Pulmonary artery endothelial cell (primary cell): ENCODE measurements at places on chromosomes 4 and X. TPM values are rescaled to one million over a fixed set of nuclear protein-coding genes. Genes with fewer than 3 reads are reported as not detected.

The SERPINA7 gene
- total RNA-seq, result not detected in 2 replicates

DNA sequence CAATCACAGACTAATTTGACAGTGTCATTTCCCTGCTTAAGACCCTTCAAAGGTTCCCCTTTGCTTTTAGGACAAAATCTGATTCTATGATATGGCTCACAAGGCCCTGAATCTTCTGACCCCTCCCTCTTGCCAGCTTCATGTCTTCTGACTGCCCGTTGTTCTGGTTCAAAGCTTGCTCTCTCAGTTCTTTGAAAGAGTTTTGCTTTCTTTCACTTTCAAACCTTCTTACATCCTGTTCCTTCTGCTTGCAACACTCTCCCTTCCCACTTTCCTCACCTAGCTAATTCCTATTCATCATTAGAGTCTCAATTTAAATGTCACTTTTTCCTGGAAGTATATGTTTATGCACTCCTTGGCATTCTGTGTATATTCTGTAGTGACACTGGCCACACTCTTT is 299.2 kb downstream of the IDS start:
- no peak for DNase-seq

DNA sequence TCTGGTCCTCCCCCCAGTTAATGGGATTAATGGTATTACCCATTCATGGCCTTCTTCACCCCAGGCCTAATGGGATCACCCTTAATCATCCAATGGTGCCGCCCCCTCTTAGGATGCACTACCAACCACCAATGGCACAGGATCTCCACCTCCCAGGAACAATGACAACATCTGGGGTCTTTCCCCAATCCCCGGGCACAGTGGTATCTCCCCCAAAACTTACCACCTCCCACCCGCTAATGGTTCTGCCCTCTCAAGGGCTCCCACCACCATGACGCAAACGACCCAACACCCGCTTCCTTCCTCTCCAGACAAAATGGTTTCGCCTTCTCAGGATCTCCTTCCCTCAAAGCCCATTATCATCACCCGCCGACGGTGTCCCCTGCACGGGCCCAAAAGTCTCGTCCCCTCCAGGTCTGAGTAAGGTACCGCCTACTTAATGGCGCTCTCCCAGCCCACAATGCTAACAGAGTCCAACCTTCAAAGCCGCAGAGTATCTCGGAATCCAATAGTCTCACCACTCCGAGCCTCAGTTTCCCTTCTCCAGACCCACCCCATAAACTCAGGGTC is 458 bp downstream of the GRIPAP1 start:
- DNase-seq, result no peak

- DNase-seq, result no peak
These were observed 96.1 kb downstream of the FRYL start for GRCh38 chr4:48683784-48684666.

DNA sequence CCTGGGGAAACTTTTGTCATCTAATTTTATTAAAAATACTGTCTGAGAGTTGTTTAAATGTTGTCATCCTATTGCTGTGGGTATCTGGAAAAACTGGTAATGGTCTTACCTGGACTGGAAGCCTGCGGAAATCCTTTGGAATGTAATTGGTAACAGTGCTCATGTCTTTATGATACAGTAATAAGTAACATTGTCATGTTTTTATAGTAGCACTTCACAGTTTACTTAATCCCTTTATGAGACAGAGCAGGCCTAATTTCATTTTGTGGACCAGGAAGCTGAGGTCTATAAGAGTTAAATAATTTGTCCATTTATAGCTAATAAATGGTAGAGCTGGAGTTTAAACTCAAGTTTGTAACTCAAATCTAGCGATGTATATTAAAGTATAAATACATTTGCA is 88.3 kb downstream of the TRAPPC11 start:
- no peak for DNase-seq

DNA sequence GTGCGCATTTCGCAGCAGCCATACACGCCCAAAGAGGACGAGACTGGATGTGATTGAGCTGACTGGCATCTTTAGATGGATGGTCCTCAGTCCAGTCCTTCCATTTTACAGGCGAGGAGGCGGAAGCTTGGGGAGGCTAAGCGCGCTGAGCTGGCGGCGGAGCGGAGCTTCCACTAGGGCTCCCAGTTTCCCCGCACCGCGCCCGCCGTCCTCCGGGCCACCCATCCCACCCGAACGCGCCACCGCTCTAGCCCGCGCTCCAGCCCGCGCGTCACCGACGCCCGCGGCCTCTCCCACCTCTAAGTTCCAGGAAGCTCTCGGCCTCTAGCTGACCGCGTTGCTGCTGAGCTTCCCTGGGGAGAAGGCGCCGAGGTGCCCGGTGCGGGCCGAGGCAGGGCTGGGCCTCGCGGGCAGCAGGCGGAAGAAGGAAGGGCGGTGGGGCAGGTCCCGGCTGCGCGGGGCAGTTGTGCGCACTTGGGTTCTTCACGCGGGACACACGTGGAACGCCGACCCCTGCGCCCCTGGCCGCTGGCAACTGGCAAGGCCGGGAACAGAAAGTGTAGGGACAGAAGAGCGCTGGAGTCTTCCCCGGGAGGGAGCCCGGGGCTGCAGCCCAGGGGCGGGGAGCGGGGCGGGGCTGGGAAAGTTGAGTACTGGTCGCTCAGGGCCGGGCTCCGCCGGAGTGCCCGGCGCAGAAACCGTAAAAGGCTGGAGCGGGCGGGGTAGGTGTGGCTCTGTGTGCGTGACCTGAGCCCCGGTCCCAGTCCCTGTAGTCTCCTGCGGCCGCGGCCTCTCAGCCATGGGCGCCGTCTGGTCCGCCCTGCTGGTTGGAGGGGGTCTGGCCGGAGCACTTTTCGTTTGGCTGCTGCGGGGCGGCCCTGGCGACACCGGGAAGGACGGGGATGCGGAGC is at the start of gene STBD1:
TSS of gene STBD1 (plus strand) at position 763 of the 911 bp plus-strand sequence. CDS start at position 800, 37 bp downstream.
- DNase-seq, result no peak

The NXF2B gene
- not detected in 2 replicates for total RNA-seq

DNA sequence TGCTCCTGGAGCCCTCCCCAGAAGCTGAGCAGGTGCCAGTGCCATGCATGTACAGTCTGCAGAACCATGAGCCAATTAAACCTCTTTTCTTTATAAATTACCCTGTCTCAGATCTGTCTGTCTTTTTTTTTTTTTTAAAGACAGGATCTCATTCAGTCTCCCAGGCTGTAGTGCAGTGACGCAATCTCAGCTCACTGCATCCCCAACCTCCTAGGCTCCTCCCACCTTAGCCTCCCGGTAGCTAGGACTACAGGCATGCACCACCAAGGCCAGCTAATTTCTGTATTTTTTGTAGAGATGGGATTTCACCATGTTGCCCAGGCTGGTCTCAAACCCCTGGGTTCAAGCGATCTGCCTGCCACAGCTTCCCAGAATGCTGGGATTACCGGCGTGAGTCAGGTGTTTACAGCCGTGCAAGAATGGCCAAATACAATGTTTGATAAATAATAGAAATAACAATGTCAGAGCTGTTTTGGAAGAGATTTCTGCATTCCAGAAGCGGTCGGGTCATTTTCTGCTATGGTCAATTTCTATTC is 68.8 kb downstream of the SLC2A9 start:
- no peak for DNase-seq

- no peak for DNase-seq
These were observed 1435.6 kb downstream of the STIM2 start for GRCh38 chr4:28296239-28296638.

The UGT8 gene
- total RNA-seq, result not detected in 2 replicates

DNA sequence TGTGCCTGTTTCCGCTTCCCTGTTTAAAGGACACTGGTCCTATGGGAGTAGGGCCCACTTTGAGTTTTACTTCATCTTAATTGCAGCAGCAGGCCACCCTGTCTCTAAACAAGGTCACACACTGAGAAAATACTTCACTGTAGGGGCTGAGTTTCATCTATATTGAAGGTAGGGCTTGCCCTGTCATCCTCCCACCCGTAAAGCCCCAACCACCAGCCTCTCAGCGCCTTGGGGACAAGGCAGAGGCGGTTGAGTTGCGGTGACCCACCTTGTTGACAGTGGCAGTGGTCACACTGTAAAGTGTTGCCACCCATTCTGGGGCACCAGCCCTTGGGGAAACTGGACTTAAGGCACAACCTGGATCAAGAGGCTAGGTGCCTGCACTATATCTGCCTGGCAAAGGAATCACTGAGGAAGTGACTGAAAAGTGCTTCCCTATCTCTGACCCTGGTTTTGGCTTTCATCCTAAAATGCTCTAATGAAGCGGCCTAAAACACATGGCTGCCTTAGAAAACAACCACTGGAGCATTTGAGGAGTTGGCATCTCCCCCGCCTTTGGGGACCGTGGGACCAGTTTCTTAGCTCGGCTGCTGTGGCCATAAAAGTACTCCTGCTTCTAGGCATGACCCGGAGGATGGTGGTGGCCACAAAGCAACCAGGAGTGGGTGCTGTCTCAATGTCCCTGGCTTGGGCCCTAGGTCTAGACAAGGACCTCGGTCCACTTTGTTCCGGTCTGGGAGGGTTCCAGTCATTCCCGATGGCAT is 7.8 kb upstream of the WDR1 start:
- no peak for DNase-seq

- no peak for DNase-seq
These were observed 278.5 kb upstream of the EMCN start for GRCh38 chr4:100796332-100796731.

DNA sequence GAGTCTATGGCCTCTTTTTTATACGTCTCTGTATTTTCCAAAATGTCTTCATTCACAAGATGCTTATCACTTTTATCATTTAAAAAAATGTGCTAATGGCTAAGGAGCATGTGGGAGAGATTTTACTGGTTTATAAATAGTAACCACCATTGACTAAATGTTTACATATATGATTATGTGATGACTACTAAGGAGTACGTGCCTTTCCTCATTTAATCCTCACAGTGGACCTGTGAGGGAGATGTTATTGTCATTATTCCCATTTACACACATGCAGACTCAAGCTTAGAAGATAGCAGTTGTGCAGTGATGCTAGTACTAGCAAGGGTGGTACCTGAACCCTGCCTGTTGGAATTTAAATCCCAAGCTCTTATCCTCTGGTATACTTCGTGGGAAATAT is 2.4 kb downstream of the SRD5A3 start:
- no peak for DNase-seq

The ADH6 gene
- total RNA-seq, result not detected in 2 replicates

GRCh38 chr4:88865046-88865445 is 167.4 kb upstream of the NAP1L5 start:
- no peak for DNase-seq

DNA sequence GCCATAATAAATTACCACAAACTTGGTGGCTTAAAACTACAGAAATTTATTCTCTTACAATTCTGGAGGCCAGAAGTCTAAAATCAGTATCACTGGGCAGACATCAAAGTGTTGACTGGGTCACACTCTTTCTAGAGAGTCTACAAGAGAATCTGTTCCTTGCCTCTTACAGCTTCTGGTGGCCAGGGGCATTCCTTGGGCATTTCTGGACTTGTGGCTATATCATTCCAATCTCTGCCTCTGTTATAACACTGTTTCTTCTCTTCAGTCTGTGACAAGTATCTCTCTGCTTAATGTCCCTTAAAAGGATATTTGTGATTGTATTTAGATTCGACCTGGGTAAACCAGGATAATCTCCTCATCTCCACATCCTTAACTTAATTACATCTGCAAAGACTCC is 207.3 kb upstream of the DCAF8L1 start:
- no peak for DNase-seq

- DNase-seq, result no peak
These were observed 10.8 kb downstream of the CETN2 start for GRCh38 chrX:152819732-152820131.

DNA sequence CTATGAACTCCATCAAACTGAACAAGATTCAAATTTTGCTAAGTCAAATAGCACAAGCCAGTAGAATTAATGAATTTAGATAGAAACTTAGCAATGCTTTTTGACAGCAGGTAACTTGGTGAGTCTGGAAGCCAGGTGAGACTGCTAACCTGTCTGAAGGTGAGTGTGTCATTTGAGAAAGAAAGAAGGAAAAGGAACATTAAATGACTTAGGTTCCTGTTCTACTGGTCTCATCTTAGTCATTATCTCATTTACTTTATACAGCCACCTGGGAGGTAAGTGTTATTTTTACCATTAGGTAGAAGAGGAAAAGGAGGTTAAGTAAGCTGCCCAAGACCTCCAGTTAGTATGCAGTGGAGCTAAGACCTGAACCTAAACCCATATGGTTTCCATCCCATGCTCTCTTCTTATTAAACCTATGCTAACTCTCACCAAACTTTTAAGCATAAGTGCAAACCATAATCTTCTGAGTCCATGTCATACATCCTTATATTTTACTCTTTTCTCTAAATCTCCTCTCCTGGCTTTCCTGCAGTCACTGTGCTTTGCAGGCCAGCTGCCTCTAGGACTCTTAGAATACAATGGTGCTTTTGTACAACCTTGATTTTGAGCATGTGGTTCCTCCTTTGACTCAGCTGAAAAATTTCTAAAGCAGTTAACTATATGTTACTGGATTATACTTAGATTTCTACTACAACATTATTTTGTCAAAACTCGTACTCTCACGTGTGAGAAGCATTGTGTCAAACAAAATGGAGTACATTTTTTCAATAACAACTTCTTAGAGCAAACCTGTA is 68.5 kb downstream of the ATP10D start:
- DNase-seq, result no peak

- DNase-seq, result no peak
These were observed 369.7 kb downstream of the BCOR start for GRCh38 chrX:39728025-39728424.

DNA sequence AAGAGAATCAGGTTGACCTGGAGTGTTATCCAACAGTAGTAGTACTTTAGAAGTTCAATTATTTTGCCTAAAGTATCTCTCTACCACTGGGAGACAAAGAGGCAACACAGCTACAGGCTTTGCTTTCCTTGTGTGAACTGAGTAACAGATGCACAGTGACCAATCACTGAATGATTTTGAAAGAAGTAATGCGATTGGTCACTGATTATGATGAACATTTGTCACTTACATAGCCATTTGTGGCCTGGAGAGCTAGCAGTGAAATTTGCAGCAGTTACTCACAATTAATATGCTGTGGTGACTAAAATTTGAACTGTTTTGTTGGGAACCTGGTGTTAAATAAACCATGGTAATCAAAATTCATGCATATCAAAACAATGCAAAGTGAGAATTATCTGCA is 508.7 kb upstream of the DIPK2B start:
- no peak for DNase-seq

DNA sequence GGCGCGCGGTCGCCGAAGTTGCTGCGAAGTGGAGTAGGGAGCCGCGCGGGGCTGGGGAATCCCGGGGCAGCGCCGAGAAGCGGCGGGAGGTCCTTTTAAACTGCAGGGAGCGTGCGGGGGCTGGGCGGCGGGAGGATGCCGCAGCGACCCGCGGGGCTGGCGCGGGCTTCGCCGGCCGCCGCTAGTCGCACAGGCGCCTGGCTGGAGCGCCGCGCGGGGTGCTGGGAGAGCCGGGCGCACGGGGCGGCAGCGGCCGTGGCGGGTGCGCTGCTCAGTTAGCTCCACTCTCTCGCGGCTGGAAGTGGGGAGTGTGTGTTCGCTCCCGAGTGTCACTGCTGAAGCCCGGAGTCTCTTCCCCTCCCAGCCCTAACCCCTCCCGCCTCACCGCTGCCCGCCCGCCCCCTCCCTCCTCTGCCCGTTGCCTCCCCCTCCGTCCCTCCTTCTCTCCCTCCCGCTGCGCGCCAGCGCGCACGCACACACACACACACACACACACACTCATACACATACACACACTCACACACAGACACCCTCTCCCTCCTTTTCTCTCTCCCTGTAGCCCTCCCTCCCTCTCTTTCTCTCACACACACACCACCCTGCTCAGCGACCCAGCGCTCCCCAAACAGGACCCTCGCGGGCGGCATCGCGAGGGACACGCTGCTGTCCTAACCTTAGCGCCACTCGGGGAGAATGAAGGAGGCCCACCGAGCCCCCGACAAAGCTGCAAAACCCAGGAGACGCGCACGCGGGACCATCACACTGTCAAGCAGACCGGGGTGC is at the start of gene NDNF:
TSS of gene NDNF (minus strand) at position 312 of the 780 bp plus-strand sequence. CDS start 26,698 bp downstream, outside the sequence.
- DNase-seq, result no peak

The CHRDL1 gene
- total RNA-seq, result not detected in 2 replicates
